Left kidney (tissue), 8 donors: ENCODE measurements at places on chromosomes 4 and X. TPM values are rescaled to one million over a fixed set of nuclear protein-coding genes. Genes with fewer than 3 reads are reported as not detected.

GRCh38 chr4:72312032-72312650 is 256.9 kb downstream of the ADAMTS3 start:
- no peak for DNase-seq

DNA sequence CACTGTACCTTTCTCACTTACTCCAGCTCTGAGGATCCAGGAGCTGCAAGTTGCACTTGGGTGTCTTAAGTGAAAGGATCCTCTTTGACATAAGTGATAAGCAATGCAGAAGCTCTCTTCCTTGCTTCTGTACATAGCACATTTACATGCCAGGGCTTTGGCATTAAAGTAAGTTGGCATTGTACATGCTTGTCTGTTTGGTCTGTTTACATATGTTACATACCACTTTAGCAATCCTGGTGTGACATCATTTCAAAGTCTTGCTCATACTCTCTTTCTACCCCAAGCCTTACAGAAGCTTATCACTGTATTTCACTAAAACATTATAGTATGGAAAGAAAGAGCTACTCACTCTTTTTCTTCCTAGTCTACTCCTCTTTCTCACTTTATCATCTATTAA is 2548.3 kb downstream of the ARAP2 start:
- no peak for DNase-seq

The STAP1 gene
- 0.20 TPM for polyA plus RNA-seq

DNA sequence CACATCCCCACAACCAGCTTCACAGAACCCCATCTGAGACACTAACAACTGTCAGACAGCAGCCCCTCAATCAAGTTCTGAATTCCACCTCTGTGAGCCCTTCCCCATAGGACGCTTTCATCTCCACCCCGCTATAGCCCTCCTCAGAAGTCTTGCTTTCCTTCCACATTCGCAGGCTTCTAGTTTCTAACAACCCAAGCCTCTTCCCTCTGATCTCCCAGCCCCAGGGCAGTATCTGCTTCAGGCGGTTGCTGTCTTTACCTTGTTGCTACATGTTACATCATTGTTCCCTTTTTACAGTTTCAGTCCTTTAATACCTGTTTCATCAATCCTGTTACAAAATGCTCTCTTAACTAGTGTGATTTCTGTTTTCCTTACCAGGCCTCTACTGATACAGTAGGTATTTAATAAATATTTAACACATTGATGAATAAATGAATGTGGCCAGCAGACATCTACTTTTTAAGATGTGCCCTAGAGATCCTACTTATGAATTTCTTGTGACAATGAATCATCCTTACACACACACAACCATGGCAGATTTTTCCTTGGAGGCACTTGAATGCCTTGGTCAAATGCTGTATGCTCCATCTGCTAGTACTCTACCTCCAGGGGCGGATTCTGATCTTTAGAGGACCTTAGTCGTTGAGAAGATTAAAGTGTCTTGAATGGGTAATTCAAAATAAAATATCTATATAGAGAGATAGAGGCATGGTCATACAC is 164.7 kb upstream of the SLIT2 start:
- DNase-seq, result no peak

GRCh38 chrX:130184857-130185256 is 13.1 kb downstream of the RAB33A start:
- no peak for DNase-seq

DNA sequence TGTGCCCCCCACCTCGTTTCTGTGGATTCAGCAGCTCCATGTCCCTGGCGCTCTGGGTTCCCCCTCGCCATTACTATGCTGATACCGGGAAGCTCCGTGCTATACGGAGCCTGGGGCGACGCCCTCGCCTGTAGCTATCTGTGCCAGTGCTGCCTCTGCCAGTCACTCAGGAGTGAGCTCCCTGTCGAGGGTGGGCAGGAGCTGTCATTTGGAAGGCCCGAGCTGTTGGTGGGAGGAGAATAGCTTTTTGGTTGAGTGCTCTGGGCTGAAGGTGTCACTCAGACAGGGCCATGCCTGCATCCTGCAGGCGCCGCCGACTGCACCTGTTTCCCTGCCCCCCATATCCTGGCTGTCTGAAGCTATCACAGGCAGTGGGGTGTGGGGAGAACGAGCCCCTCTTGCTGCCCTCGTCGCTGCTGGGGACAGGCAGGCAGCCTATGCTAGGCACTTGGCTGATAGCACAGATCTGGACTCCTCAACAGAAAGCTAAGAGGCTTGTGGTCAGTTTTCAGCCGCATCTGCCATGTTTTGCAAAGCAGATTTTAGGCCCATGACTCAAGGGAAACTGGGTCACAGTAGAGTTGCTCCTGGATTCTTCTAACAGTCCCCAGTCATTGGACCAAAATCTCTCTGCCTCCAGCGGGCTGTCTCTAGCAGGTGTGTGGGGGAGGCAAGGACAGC is 31.8 kb downstream of the CPLX1 start:
- no peak for DNase-seq

The MAGEA12 gene
- polyA plus RNA-seq, result not detected

GRCh38 chrX:2989565-2989964 is 16.8 kb upstream of the ARSH start:
- DNase-seq, result no peak
